Nucleus accumbens (tissue), 56 donors: ENCODE measurements at places on chromosomes 1 and 21.

DNA sequence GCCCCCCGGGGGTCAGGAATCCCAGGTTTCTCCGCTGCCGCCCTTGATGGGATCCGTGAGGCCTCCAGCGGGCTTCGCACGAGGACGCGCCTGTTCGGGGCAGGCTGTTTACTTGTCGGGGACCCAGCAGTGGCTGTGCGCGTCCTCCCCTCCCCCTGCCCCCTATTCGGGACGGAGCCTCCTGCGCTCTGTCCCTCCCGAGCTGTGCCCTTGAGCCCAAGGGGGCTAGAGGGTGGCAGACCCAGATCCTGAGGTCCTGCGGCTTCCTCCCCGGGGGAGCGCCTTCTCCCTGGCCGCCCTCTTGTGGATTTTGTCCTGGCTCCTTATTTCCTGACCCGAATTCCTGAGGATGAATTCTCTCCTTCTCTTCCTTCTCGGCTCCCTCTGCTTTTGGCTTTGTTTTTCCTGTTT is 38.4 kb downstream of the PIK3CD start:
- no peak for DNase-seq

DNA sequence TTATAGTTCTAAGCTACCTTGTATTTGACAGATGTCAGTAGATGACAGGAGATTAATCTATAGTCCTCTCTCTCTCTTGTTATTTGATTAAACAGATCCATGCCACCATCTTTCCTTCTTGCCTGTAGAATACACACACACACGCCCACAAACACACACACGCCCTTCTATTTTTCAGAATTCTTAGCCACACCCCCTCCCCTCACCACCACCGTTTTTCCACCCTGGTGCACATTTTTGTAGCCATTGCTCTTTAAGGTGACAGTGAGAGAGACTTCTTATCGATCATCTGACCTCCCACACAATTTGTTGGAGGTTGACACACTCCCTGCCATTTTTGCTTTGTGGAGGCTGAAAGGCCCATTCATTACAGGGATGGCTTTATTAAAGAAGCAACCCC is 123.2 kb downstream of the NTNG1 start:
- DNase-seq = no peak

DNA sequence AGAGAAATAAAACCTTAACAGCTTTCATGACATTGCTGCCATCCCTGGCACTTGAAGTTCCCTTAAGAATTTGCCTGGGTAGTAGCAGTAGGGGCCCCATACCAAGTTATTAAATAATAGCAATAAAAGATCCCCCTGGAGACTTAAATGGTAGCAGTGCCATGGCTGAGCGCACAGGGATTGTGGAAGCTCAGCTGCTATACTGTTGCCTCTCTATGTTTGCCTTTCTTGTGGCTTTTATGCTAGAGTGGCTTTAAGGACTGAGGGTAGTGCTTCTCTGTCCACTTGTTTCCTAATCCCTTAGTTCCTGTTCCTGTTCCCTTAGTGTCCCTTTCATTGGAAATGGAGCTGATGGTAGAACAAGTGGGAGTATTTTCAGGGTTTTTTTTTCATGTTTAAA is 42.1 kb downstream of the NCF2 start:
- no peak for DNase-seq

DNA sequence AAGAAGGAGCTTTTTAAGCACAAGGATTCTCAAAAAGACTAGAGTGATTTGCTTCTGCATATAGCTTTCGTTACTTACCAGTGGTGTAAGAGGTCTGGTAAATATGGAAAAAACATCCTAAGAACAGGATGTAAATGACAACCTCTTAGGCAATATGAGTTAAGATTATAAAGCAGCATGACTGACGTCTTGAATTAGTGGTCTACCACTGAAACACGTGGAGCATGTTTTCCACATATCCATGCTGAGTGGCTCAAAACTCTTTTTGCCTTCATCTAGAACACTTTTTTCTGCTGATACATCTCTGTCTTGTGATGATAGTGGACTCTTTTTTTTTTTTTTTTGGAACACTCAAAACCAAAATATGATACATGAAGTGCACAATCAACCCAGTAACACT is 44.6 kb downstream of the RCAN1 start:
- DNase-seq = no peak

DNA sequence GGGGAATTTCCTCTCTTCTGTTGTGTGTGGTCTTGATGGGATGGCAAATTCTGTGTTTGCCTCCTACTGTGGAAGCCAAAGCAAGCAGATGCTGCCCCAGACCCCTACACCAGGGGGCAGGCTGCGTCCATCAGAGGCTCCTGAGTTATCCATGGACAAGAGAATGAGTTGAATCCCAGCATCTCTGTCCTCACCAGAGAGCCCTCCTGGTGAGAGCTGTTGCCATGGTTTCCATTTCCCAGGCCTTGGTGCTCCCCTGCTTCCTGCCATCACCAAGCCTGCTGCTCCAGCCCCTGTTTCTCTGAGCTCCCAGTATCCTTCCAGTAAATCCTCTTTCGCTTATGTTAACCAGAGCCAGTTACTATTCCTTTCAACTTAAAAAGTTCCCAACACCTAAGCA is 20.4 kb upstream of the GNG12 start:
- peak; percentile 56 for DNase-seq

DNA sequence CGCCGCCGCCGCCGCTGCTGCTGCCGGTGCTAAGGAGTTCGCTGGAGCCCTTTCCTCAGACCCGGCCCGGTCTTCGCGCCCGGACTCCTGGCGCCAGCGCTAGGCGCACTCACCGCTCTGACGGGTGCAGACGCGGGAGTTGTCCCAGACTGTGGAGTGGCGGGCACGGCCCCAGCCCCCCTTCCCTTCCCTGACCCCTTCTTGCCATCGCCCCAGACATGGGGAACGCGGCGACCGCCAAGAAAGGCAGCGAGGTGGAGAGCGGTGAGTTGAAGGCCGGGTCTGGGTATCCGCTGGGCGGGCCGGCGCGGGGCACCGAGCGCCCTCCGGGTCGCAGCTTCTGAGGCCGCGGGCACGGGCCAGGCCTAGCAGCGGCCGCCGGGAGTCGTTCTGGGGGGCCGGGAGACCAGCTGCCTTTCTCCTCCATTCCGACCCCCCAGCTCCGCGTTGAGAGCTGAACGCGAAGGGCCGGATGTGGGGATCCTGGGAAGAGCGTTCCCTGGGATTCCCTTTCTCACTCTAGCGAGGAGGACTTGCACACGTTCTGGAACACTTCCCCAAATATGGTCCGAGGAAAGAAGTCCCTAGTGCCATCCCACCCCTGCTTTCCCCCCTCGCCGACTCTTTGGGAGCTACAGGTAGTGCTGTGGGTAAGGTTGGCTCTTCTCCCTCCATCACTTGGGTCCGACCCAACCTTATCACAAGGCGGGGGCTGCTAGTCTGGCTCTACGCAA is 65.8 kb upstream of the PRKACB start:
- DNase-seq = peak; percentile 56
